ENCODE measurements at places on chromosomes 16 and 17.

- DNase-seq = no peak
These were observed 25.4 kb downstream of the GJD3 start for GRCh38 chr17:40338941-40339649.

DNA sequence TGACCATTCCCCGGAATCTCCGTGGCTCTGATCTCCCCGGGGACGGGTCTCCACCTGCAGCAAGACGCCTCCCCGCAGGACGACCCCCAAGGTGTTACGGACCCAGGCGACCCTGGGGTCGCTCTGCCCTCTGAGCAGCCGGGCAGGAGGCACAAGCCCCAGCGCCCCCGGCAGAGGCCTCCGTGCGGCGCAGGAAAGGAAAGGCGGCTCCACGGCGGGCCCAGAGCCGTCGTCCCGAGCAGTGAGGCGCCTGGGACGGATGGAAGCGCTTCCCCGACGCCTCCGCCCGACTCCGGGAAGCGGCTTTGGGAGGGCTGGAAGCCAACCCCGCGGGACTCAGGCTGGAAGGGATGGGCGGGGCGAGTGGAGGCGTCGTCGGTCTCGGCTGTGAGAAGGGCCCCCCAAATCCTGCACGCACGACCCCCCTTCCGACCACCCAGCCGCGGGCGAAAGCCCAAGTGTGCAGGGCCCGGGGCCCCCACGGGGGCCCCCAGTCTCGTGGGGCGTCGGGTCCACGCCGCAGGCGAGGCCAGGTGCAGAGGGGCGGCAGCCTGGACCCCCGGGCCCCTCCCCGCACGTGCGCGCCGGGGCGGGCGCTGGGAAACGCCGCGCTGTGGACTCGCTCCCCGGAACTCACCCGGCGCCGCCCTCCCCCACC is 32.7 kb upstream of the RPH3AL start:
- no peak for DNase-seq

GRCh38 chr16:23278031-23278430 is 24.1 kb upstream of the SCNN1B start:
- no peak for DNase-seq

- no peak for DNase-seq
These were observed 8.6 kb downstream of the C16orf90 start for GRCh38 chr16:3486506-3487215.

GRCh38 chr16:12539185-12539929 is 264.3 kb downstream of the CPPED1 start:
- no peak for DNase-seq

DNA sequence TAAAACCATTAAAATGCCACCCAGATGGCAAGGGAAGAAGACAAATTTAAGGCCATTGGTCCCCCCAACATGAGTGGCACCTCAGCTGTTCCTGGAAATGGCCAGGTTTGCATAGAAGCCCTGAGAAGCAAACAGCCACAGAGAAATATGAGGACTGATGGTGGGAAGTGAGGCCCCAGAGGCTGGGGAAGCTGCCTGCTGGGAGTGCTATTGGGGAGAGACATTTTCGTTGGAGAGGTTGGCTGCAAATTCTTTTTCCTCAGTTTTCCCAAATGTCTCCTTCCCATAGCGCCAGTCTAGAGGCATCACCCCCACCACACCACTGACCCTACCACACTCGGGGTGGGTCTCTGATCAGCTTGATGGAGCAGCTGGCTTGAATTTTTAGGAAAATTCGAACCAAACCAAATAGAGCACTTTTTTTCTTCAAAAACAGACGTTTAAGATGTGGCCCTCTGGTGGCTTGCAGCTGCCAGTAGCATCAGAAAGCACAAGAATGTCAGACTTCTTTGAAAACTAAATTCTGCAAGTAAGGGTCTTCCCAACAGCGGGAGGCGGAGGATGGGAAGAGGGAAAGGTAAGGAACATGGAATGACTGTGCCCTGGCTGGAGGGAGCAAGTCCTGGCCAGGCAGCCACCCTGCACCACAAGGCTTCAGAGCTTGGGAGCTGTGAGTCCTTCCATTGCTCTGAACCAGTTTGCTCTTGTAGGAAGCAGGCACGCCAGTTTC is 13.2 kb upstream of the SLC12A3 start:
- DNase-seq = no peak

DNA sequence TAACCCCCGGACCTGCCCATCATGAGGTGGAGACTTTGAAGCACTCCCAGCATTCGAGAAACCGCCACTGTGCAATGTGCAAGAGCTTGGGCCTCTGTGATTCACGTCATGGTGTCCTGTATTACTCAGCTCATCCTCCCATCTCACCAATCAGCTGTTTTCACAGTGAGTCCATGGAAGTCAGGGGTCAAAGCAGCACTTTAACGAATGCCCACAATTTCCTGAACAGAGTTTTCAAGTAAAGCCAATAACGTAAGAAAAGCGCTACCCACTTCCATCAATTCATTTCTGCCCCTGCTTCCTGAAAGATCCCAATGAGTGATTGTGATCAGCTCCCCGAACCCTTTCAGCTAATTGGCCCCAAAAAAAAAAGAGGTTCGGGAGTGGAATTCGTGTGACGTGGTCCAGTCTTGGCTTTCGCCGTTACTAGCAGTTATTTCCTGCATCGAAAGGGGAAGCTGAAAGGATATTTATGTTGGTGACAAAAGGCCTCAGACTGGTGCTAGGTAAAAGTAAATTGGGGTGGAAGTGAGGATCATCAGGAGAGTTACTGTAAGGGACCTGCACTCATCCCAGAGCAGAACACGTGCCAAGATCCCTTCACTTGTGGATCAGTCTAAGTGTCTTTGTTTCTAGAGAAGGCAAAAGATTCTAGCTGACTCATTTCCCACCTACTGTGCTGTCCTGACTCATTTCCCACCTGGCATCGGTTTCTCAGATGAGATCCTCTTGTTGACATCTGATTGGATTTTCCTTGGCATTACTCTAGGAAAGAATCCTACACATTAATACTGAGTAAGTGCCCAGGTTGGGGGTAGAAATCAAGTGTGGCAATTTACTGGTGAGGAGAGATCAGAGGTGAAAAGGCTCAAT is 136.7 kb upstream of the NUDT7 start:
- DNase-seq = no peak
